ENCODE measurements at places on chromosomes 16 and 17. TPM values are rescaled to one million over a fixed set of nuclear protein-coding genes. Genes with fewer than 3 reads are reported as not detected.

The GAS7 gene
- total RNA-seq = 1.6 TPM

The GAS2L2 gene
- total RNA-seq = 0.36 TPM

The ATP1B2 gene
- total RNA-seq = 0.96 TPM

The NAA60 gene
- total RNA-seq = 74.4 TPM

The TK2 gene
- 6.8 TPM for total RNA-seq

The RNF135 gene
- 3.1 TPM for total RNA-seq

The BCO1 gene
- not detected for total RNA-seq

The SOX9 gene
- not detected for total RNA-seq

The CDH13 gene
- not detected for total RNA-seq

The C17orf113 gene
- total RNA-seq = 0.52 TPM

The NCBP3 gene
- total RNA-seq = 52.0 TPM

The TEX14 gene
- 1.3 TPM for total RNA-seq

The ZNF319 gene
- total RNA-seq = 20.2 TPM

The TMIGD1 gene
- total RNA-seq = not detected

The MT4 gene
- not detected for total RNA-seq

The MMP28 gene
- 15.2 TPM for total RNA-seq

The CTRB2 gene
- total RNA-seq = not detected

The ANKFN1 gene
- not detected for total RNA-seq

The SMIM36 gene
- not detected for total RNA-seq

The PRR14 gene
- total RNA-seq = 81.4 TPM

The SEBOX gene
- total RNA-seq = not detected

The CEP112 gene
- total RNA-seq = 1.7 TPM

The HSPB9 gene
- not detected for total RNA-seq

The CPHXL2 gene
- not detected for total RNA-seq

The MT1E gene
- 1.6 TPM for total RNA-seq

The TBC1D3C gene
- total RNA-seq = 5.8 TPM

The KRT27 gene
- total RNA-seq = not detected

The HSF4 gene
- 9.7 TPM for total RNA-seq

The TBC1D3E gene
- total RNA-seq = not detected

The TSEN54 gene
- 53.1 TPM for total RNA-seq

The SLC5A11 gene
- total RNA-seq = 0.22 TPM

The RSPRY1 gene
- 32.6 TPM for total RNA-seq

The FA2H gene
- not detected for total RNA-seq

The ZDHHC1 gene
- not detected for total RNA-seq

The ITGAX gene
- total RNA-seq = 0.88 TPM

The PLA2G15 gene
- total RNA-seq = 6.3 TPM

The WNT9B gene
- total RNA-seq = not detected

The MLST8 gene
- total RNA-seq = 49.3 TPM

The KRT24 gene
- not detected for total RNA-seq

The XYLT1 gene
- total RNA-seq = 50.7 TPM

The RASL10B gene
- 0.57 TPM for total RNA-seq

The MT1G gene
- total RNA-seq = not detected

The SPATA2L gene
- 6.9 TPM for total RNA-seq

The MT1H gene
- not detected for total RNA-seq

The OR1A1 gene
- not detected for total RNA-seq

The LRRC37A gene
- total RNA-seq = 9.7 TPM

The HEATR9 gene
- 1.2 TPM for total RNA-seq

The ODAD4 gene
- not detected for total RNA-seq

The ST6GALNAC2 gene
- total RNA-seq = 0.44 TPM

The DNASE1L2 gene
- total RNA-seq = 1.4 TPM

The KCNJ2 gene
- total RNA-seq = not detected

The PARN gene
- 47.9 TPM for total RNA-seq

The KCNH6 gene
- total RNA-seq = not detected

The CDH8 gene
- 0.80 TPM for total RNA-seq

The ABCC11 gene
- not detected for total RNA-seq

The PDILT gene
- not detected for total RNA-seq

The SKAP1 gene
- 74.6 TPM for total RNA-seq

The OR3A3 gene
- not detected for total RNA-seq

The NOXO1 gene
- 1.3 TPM for total RNA-seq

The BRCA1 gene
- 5.8 TPM for total RNA-seq
